ENCODE measurements at places on chromosomes 7 and 10.
A peak's percentile ranks its signal among the peaks of the same experiment; 100 is the strongest.

GRCh38 chr10:69180525-69181204 lies 631 bp downstream of the SUPV3L1 start:
- no peak for DNase-seq

DNA sequence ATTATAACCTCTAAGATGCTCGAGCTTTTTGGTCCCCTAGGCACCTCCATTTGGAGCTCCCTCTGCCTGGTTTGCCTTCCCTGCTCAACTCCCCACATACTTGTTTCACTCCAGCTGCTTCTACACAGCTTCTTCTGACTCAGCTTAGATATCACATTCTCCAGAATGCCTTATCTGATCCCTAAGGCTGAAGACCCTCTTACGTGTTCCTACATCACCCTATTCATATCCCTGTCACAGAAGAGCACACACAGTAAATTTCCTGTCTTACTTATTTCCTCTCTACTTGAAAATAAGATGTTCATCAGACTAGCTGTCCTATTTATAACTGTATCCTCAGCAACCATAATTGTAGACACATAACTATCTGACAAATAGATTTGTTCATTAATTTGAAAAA lies 61.3 kb upstream of the RNF148 start:
- no peak for DNase-seq

DNA sequence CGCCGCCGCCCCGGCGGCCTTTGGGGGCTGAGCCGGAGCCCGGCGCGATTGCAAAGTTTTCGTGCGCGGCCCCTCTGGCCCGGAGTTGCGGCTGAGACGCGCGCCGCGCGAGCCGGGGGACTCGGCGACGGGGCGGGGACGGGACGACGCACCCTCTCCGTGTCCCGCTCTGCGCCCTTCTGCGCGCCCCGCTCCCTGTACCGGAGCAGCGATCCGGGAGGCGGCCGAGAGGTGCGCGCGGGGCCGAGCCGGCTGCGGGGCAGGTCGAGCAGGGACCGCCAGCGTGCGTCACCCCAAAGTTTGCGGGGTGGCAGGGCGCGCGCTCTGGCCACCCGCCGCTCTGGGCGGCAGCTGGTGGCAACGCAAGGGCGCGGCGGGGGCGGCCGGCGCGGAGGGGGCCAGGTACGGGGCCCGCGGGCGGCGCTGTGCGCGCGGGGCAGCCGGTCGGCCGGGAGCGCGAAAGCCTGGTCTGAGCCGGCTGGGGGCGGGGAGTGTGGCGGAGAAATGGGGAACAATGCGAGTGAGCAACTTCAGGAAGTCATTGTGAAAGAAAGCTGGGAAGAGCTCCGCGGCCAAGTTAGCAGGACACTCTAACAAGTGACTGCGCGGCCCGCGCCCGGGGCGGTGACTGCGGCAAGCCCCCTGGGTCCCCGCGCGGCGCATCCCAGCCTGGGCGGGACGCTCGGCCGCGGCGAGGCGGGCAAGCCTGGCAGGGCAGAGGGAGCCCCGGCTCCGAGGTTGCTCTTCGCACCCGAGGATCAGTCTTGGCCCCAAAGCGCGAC lies at the start of gene IKZF1:
TSS of gene IKZF1 (plus strand) at position 588 of the 782 bp plus-strand sequence. CDS start 14,346 bp downstream, outside the sequence.
- no peak for DNase-seq

- no peak for DNase-seq
Observed at GRCh38 chr7:117901089-117901797, 28.0 kb upstream of the CTTNBP2 start.

DNA sequence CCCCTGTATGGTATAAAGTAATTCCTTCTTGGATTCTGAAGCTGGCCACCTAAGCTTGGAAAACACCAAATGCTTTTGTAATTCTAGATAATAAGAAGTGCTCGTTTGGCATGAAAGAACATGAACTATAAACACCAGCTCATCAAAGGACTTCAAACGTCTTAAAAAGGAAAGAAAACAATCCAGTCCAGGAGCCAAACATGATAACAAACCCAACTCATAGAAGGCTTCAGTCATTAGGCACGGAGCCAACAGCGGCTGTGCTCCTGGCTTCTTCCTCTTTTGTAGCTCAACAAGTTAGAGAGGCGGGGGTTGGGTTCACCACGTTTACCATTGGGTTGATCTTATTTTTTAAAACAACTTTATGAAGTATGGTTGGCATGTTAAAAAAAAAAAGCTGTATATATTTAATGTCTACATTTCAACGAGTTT lies 56.4 kb upstream of the ECHDC3 start:
- peak; percentile 54 for DNase-seq

DNA sequence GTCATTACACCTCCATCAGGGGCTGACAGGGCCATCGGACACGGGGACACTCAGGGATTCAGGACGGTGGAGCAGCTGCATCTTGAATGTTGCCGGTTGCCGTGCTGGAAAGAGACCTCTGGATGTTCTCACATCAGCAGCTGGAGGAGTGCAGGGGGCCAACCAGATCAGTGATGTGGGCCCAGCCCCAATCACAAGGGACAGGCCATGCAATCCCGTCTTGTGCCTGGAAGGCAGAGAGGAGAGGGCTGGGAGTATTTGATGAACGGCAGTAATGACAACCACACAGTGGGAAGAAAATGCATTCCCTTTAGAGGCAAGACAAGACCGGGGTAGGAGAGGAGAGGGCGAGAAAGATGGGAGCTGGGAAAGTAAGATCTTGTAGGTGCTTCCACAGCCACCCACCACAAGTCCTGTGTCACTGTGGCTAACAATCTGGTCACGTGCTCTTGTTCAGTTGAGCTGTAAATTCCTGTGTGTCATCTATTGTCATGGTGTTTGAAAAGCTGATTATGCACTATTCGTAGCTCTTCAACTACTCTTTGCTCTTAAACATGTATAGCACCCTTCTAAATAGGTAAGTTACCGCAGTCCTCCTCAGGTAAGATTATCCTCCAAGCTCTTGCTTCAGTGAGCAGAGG lies 85.9 kb upstream of the LEP start:
- no peak for DNase-seq

- DNase-seq, result no peak
Observed at GRCh38 chr7:124440081-124440480, 325.5 kb downstream of the GPR37 start.

- no peak for DNase-seq
Observed at GRCh38 chr10:68784476-68784875, 42.9 kb upstream of the STOX1 start.

GRCh38 chr7:32163141-32163806 lies 93.1 kb upstream of the PDE1C start:
- DNase-seq, result peak; percentile 100

- DNase-seq, result no peak
Observed at GRCh38 chr10:104043185-104043830, 42.4 kb downstream of the COL17A1 start.

DNA sequence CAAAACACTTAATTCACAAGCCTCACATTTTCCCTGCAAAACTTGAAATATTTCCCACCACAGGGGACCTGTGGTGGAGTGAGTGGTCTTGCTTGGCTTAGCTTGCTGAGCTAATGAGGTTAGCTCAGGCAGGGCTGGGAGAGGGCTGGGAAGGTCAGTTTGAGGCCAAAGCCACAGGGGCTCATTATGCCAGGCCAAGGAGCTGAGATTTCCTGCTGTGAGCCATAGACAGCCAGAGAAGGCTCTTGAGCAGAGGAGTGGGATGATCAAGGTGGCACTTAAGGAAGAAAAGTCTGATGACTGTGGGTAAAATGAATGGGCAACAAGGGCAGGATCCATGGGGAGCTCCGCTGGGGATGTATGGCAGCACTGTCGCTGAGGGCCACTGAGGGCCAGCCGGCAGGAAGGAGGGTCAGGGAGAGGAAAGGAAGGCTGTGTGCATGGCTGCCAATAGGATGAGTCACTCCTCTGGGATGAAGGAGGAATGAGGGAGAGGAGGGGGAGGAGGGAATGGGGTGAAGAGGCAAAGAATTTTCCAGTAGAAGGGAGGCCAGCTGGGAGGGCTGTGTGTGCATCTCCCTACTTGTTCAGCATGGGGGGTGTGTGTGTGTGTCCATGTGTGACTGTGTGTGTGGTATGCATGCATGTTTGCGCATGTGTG lies 18.7 kb upstream of the ZNF488 start:
- DNase-seq, result no peak

GRCh38 chr7:121107923-121108498 lies 119.5 kb downstream of the CPED1 start:
- DNase-seq, result peak; percentile 24

DNA sequence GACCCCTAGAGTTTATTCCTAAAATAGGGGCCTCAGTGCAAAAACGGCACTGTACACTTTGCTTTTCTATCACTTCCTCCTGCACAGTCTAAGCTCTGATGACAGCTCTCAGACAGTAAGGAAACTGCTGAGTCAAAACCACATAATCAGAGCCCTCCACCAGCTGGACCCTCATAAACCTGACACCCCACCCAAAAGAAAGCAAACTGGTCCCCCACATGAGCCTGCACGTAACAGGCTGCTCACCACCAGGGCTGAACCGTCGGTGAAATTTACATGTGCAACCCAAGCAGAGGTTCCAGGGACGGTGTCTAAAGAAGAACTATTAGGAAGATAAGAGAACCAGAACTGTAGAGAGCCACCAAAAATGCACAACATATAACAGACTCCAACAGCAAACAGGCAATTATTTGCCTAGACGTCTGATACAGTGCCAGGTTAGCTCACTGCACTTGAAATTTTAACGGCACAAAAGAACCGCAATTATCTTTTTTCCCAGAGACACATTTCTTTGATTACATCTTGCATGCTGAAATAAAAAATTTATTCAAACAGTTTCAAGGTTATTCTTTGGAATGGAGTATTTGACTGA lies 19.6 kb downstream of the SGMS1 start:
- no peak for DNase-seq

GRCh38 chr7:52482076-52482475 lies 553.4 kb upstream of the POM121L12 start:
- no peak for DNase-seq

DNA sequence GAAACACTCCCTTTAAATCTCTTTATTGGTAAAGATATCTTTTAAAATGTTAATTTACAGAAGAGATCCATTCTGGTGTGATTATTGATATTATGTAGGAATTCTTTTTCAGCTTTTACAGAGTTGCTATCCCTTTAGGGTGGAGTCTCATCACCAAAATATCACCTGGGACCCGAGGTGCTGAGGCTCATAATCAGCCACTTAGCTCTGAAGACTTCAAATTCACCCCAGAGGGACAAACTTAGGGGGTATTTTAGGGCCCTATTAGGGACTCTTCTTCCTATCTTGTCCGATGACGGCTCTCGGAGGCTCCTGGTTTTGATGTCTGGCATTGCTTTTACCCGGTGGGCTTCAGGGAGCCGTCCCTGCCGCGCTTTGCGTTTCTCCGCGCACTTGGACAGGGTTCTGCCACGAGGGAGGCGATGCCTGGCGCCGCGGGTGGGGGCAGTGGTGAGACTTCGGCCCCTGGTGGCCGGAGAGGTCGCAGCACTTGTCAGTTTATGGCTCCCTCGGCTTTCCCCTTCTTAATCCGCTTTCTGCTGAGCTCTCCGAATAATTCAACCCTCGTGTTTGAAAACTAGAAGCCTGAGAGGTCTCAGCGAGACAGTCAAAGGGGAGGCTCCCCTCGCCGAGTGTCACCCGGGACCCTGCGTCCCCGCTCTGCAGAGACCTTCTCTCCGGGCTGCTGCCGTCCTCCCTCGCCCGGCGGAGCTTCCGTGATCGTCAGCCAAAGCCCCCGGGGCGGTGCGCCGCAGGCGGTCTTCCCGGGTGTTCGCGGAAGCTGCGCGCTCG lies 27.8 kb downstream of the RBM20 start:
- no peak for DNase-seq

DNA sequence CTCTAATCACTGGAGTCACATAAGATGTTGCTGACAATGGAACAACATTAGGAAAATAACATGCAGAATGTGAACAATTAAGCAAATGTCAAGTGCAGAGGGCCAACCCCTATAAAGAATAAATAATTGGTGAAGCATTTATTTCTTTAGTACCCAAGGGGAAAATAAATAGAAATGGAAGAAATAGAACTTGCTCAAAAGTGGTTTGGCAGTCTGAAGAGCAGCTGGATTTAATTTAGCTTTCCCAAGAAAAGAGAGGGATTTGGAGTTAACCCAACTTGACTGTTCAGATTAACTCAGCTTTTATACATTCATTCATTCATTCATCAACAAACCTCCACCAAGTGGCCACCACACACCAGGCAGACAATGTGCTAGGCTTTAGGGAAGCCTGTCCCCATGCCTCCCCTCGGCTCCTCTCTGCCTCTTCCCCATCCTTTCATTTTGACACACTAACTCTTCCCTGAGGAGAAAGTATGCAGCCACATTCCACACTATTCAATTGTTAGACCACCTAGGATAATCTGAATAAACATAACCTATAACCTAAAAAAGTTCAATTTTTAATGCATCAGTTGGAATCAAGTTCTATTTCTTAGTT lies 295.5 kb downstream of the AHR start:
- no peak for DNase-seq

DNA sequence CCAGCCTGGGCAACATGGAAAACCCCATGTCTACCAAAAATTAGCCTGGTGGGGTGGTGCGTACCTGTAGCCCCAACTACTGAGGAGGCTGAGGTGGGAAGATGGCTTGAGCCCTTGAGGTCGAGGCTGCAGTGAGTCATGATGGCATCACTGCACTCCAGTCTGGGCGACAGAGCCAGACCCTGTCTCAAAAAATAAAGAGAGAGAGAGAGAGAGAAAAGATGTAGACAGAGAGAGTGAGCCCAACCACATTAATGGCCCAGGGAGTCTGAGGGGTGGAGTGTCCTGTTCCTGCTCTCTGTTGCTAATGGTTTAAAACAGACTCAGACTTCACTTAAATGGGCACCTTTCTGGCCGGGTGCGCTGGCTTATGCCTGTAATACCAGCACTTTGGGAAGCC lies 455.7 kb upstream of the GALNT17 start:
- no peak for DNase-seq

GRCh38 chr7:2632733-2633537 lies 1.1 kb downstream of the TTYH3 start:
- peak; percentile 58 for DNase-seq

GRCh38 chr10:1413823-1414222 lies 323.5 kb downstream of the ADARB2 start:
- no peak for DNase-seq

DNA sequence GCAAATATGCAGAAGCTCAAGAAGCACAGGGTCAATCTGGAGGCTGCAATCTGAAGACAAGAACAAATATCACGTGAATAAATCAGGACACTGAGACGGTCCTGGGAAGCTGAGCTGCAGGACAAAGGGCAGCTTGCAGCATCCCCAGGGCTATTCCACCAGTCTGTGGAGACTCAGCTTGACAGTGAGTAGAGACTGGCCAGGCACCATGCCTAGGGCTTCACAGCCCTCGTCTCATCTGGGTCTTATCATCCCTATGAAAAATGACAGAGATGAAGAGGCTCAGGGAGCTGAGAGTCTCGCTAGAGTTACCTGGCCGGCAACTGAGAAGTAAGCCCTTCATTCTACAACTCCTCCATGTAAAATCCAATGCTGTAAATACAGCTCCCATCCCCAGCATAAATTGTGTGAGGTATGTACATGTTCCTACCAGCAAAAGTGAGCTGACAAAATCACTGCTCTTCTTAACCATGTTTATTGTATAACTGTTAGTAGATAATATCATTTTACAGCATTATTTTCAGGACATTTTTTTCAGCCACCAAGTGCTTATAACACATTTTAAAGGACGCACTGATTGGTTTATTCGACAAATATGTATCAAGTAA lies 186.6 kb upstream of the IGFBP3 start:
- no peak for DNase-seq

Measured in NCI-H446 treated with DMSO at 0.1 percent for 48 hours (cell line).